Lower leg skin (tissue), 4 donors: ENCODE measurements at places on chromosomes 13 and 19.

GRCh38 chr19:29176981-29177754 is 35.8 kb downstream of the UQCRFS1 start:
- no peak for DNase-seq

DNA sequence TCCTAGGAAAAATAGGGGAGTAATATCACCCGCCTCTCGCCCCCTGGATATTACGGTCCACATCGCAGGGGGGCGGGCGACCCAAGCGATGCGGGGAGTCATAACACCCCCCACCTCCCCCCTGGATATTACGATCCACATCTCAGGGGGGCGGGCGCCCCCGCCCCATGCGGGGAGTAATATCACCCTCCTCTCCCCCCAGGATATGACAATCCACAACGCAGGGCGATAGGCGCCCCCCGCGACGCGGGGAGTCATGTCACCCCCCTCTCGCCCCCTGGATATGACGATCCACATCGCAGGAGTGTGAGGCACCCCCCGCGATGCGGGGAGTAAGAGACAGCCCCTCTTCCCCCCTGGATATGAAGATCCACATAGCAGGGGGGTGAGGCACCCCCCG is 684.4 kb upstream of the PCDH9 start:
- no peak for DNase-seq

GRCh38 chr13:42039946-42040729 is 8.3 kb upstream of the DGKH start:
- DNase-seq = peak; percentile 86

- DNase-seq = no peak
Measured at GRCh38 chr13:47418206-47418920, 521.5 kb upstream of the HTR2A start.

GRCh38 chr13:58300224-58300623 is 668.7 kb downstream of the PCDH17 start:
- no peak for DNase-seq
